Fibroblast of lung (primary cell): ENCODE measurements at places on chromosomes 1 and 21. TPM values are rescaled to one million over a fixed set of nuclear protein-coding genes. Genes with fewer than 3 reads are reported as not detected.

The ACTA1 gene
- total RNA-seq: not detected in 2 replicates

The KRTAP20-4 gene
- not detected in 2 replicates for total RNA-seq

The S100A9 gene
- total RNA-seq: not detected in 2 replicates

The MTHFR gene
- 56.5 and 87.4 TPM in 2 replicates for total RNA-seq

The BTBD19 gene
- 3.9 and 5.0 TPM in 2 replicates for total RNA-seq

The SLC35F3 gene
- not detected in 2 replicates for total RNA-seq

The PRKAA2 gene
- 4.9 and 7.1 TPM in 2 replicates for total RNA-seq

The KRTAP10-4 gene
- not detected in 2 replicates for total RNA-seq

The CRYAA gene
- total RNA-seq: not detected in 2 replicates

The PLD5 gene
- total RNA-seq: under 0.01 TPM in 1 of 2 replicates, not detected in the other

The ATP8B2 gene
- total RNA-seq: 177 and 205 TPM in 2 replicates

The SLC16A4 gene
- total RNA-seq: 42.6 and 64.4 TPM in 2 replicates

DNA sequence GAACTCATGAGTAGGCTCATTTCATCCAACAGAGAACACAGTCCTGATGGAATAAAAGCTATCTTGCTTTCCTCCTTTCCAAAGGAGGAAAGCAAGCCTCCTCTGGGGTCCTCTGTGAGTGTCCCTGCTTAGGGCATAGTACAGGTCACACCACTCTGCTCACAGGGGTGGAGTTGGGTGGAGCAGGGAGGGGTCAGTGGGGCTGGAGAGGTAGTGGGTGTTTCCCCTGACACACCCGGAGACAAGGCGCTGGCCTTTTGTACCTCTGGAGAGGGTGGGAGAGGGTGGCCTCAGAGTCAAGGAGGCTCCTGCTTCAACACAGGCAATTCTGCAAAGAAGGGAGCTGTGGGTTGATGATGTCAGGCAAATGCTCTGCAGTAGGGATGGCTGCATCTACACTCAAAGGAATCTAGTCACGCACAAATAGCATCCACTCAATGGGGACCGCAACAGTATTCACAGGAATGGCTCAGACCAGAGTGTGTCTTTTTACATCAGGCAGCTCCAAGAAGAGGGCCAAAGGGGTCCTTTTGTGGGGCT is 58.6 kb upstream of the PLXNA2 start:
- H3K36me3 ChIP-seq: no peaks in the 10 kb centered on the region
- DNase-seq: no peak
- H3K4me3 ChIP-seq: no peak overlapping the region
- no peaks in the 10 kb centered on the region for H3K27me3 ChIP-seq

- no peak for DNase-seq
- no peak overlapping the region for H3K27ac ChIP-seq
- H3K4me1 ChIP-seq: no peaks in the 10 kb centered on the region
- peaks cover 46% of the 10 kb centered on the region for H3K27me3 ChIP-seq
These were observed 15.4 kb downstream of the BTG2 start for GRCh38 chr1:203320591-203321272.

DNA sequence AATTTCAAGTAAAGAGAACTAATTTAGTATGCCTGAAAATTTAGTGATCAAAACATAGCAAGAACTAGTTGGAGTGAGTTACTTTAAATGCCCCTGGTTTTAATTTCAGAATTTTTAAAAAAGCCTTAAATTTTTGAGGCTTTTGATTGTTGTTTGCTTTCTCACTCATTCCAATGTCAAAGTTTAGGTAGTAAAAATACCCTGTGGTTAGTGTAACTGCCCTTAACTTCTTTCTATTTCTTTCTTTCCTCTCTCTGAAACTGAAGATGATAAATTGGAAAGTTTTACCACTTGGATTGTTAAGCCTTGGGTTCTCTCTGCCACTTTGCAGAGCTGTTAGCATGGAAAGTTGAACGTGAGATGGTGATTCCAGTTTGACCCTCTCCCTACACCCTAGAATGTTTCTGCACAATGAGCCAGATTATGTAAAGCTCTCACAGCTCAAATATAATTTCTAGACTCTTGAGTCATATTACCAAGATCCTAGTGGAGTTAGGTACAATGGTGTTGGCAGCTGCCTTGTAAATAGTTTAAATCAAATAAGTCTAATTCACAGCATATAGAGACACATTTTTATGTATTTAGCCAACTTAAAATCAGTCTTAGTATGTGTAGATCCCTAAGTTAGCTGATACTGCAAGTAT is 192.4 kb upstream of the SGIP1 start:
- no peak for DNase-seq
- no peak overlapping the region for H3K27ac ChIP-seq
- no peaks in the 10 kb centered on the region for H3K36me3 ChIP-seq
- no peak overlapping the region for H3K4me3 ChIP-seq

DNA sequence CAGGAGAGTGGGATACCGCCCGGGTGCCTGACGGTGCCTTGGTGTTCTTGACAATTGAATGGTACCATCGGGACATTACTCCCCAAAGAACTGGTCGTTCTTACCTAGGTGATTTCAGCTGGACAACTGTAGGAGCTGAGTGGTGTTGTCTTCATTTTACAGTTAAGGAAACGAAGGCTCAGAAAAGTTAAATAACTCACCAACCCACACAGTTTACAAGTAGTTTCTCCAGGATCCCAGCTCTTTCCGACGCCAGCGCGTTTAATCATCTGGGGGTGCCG is 1.6 kb downstream of the PIK3CD start:
- H3K27ac ChIP-seq: no peak overlapping the region
- H3K36me3 ChIP-seq: no peaks in the 10 kb centered on the region
- no peak for DNase-seq
- no peaks in the 10 kb centered on the region for H3K4me1 ChIP-seq
- peaks cover 31% of the 10 kb centered on the region for H3K27me3 ChIP-seq

DNA sequence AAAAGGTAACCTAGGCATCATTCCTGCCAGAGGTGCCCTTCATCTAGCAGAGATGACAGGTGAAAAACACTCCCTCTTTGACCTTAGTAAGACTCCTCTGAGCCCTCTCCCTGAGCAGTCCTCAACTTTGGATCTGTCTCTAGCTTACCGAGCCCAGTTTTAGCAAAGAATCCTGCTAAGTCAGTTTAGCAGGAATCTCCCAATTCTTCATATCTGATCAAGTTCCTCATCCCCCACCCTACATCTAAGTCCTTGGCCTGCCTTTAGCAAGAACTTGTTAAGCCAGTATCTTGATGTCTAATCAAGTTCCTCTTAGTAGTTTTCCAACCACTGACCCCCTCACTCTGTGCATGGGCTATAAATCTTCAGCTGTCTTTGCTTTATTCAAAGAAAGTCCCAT is 235.6 kb downstream of the OMA1 start:
- no peaks in the 10 kb centered on the region for H3K36me3 ChIP-seq
- no peak for DNase-seq
- H3K4me3 ChIP-seq: no peak overlapping the region
- no peaks in the 10 kb centered on the region for H3K4me1 ChIP-seq
- H3K27ac ChIP-seq: no peak overlapping the region
- H3K27me3 ChIP-seq: no peaks in the 10 kb centered on the region

DNA sequence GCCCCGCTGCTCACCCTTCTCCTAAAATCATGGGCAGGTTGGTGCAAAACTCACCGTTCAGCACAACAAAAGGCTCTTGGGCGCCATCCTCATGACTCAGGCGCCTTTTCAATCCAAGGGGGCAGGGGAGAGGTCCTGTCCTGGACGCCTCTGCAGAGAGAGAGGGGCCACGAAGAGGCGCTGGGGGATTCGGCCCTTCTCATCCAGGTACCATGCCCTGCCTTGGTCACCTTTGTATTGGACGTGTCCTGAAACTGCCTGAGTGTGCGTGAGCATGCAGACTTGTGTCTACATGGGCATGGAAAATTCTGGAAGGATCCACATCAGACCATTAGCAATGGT is 53.5 kb downstream of the SLC37A1 start:
- H3K36me3 ChIP-seq: no peaks in the 10 kb centered on the region
- H3K27me3 ChIP-seq: no peaks in the 10 kb centered on the region
- no peak for DNase-seq
- H3K4me1 ChIP-seq: no peaks in the 10 kb centered on the region

- H3K27ac ChIP-seq: no peak overlapping the region
- DNase-seq: no peak
- no peaks in the 10 kb centered on the region for H3K4me1 ChIP-seq
- H3K27me3 ChIP-seq: no peaks in the 10 kb centered on the region
These were observed 79.1 kb upstream of the GPR88 start for GRCh38 chr1:100458661-100459357.

DNA sequence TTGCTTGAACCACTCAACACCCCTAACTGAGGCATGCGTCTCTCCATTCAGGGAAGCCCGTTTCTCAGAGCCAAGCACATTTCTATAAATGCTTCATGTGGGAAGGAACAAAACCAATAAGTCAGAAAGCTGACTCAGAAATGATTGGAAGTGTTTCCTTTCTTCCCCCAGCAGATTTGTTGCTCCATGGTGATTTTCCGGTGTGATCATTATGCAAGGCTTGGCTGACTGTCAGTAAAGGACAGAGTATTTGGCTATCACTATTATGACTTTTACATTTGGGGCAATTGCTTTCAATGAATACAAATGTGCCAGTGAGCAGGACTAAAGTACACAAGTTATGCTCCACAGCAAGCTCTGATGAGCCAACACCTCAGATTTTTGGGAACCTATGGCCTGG is 53.3 kb upstream of the ZC3H11B start:
- no peak overlapping the region for H3K4me3 ChIP-seq
- H3K27ac ChIP-seq: no peak overlapping the region
- DNase-seq: peak; percentile 60
- H3K36me3 ChIP-seq: no peaks in the 10 kb centered on the region
- H3K4me1 ChIP-seq: peaks cover 2% of the 10 kb centered on the region

- H3K27ac ChIP-seq: no peak overlapping the region
- no peaks in the 10 kb centered on the region for H3K27me3 ChIP-seq
- H3K4me3 ChIP-seq: no peak overlapping the region
These were observed 5.6 kb downstream of the MAP3K21 start for GRCh38 chr1:233333086-233333485.

GRCh38 chr1:235004840-235005391 is 123.7 kb downstream of the TOMM20 start:
- H3K36me3 ChIP-seq: no peaks in the 10 kb centered on the region
- no peaks in the 10 kb centered on the region for H3K4me1 ChIP-seq
- H3K27ac ChIP-seq: no peak overlapping the region
- DNase-seq: no peak

- H3K36me3 ChIP-seq: peaks cover 22% of the 10 kb centered on the region
- DNase-seq: no peak
- no peak overlapping the region for H3K4me3 ChIP-seq
- no peaks in the 10 kb centered on the region for H3K4me1 ChIP-seq
- H3K27ac ChIP-seq: no peak overlapping the region
- H3K27me3 ChIP-seq: no peaks in the 10 kb centered on the region
These were observed 27.7 kb upstream of the PDXK start for GRCh38 chr21:43691086-43691795.

DNA sequence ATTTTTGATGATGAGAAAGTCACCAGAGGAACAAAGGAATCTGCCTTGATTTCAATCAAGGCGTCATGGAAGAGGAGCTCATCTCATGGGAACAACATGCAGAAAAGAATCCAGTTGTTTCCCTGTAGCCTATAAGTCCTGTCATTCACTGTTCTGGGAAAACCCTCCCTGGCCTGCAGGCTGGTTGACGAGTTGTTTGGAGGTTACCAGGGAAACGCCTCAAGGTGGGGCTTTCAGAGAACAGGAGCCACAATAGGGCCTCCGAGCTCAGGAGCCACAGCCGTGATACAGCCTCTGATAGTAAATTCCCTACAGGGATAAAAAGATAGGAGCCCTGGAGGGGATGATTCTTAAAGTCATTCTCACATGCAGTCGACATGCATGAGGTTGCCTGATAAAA is 135.2 kb downstream of the PSMG1 start:
- no peak overlapping the region for H3K4me3 ChIP-seq
- H3K4me1 ChIP-seq: peaks cover 4% of the 10 kb centered on the region
- H3K27me3 ChIP-seq: no peaks in the 10 kb centered on the region
- H3K36me3 ChIP-seq: no peaks in the 10 kb centered on the region
- peak; percentile 38 for DNase-seq

DNA sequence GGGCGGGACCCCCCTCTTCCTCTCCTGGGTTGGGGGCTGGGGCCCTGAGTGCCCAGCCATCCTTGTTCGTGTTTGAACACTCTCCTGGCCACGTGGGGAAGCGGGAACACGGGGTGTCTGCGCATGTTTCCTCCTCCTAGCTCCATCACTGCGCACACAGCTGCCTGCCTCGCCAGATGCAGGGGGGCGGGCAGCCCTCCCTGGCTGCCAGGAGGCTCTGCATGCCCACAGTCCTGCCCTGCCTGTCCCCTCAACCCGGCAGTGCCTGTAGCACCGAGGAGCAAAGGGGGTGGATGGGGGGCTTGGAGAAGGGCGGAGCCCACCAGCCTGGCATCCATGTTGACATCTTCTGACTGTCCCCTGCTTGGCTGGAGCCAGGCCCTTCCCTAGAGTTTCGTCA is 1.8 kb upstream of the SLC25A34 start:
- H3K36me3 ChIP-seq: peaks cover 36% of the 10 kb centered on the region
- DNase-seq: no peak
- H3K27me3 ChIP-seq: no peaks in the 10 kb centered on the region
- H3K4me3 ChIP-seq: no peak overlapping the region
- H3K4me1 ChIP-seq: no peaks in the 10 kb centered on the region

DNA sequence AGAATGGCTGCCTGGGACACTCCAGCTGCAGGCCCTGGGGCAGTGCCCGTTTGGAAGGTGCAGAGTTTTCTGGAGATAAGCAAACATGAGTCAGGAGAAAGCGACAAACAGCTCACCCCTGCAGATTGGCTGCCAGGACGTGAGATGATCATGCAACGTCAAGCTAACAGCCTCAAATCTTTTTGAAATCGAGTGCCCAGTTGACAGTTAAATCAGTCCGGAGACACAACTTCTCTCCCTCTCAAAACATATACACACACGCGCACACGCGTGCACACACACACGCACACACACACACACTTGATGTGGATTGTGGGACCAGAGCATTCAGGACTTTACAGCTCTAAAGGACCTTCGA is 49.4 kb downstream of the TENT5C start:
- no peak overlapping the region for H3K4me3 ChIP-seq
- H3K27me3 ChIP-seq: no peaks in the 10 kb centered on the region
- no peak overlapping the region for H3K27ac ChIP-seq

GRCh38 chr21:42096566-42096965 is 25.4 kb downstream of the UMODL1 start:
- no peak for DNase-seq
- no peak overlapping the region for H3K27ac ChIP-seq
- no peaks in the 10 kb centered on the region for H3K36me3 ChIP-seq
- peaks cover 4% of the 10 kb centered on the region for H3K27me3 ChIP-seq
- peaks cover 6% of the 10 kb centered on the region for H3K4me1 ChIP-seq
- H3K4me3 ChIP-seq: no peak overlapping the region

DNA sequence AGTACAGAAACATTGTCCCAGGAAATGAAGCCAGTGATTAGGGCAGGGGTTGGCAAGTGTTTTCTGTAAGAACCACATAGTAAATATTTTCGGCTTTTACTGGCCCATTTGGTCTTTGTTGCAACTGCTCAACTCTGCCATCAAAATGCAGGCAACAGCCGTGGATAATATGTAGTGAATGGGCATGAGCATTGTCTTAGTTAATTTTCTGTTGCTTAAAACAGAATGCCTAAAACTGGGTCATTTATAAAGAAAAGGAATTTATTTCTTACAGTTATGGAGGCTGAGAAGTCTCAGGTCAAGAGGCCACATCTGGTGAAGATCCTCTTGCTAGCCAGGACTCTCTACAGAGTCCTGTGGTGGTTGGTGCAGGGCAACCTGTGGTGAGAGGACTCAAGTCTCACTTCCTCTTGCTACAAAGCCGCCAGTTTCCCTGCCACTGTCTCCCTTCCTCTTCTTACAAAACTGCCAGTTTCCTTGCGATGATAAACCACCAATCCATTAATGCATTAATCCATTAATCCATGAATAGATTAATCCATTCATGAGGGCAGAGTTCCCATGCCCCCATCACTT is 166.4 kb downstream of the PSMG1 start:
- DNase-seq: no peak
- peaks cover 28% of the 10 kb centered on the region for H3K4me1 ChIP-seq
- H3K27ac ChIP-seq: no peak overlapping the region
